Umbilical cord (tissue), 2 donors: ENCODE measurements at places on chromosomes 6 and 20.

DNA sequence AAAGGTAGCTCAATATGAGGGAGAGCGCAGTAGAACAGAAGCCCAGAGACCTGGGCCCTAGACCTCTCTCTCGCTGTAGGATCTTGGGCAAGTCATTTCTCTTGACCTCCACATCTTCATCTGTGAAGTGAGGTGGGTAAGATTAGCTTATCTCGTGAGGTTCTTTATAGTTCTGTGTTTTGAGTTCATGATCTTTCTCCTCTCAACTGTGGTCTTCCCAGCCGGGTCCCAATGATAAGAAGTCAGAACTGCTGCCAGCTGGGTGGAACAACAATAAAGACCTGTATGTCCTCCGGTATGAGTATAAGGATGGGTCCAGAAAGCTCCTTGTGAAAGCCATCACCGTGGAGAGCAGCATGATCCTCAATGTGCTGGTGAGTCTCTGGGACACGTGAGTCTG lies 6.9 kb downstream of the PSMF1 start:
- DNase-seq: no peak

GRCh38 chr20:12762725-12763124 lies 246.0 kb upstream of the SPTLC3 start:
- peak; percentile 28 for DNase-seq

- DNase-seq: no peak
These were observed 529.5 kb downstream of the PRKN start for GRCh38 chr6:162198076-162198475.

DNA sequence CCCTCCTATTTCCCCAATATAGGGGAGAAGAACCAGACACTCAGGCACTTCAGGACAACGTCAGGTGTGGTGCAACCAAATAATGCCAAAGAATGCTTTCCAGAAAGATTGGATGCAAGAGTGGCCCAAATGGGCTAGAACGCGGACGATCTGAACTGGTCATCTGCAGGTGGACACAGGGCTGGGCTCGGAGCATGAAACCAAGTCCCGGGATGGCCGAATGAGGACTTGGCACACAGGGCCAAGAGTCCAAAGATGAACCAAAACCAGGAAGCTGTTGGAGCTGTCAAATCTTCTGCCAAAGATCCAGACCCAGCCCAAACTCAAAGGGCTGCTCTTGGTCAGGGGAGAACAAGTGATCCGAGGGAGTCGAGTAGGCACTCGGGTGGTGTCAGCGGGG lies 143.9 kb upstream of the ARID1B start:
- no peak for DNase-seq

- peak; percentile 75 for DNase-seq
These were observed 26.7 kb upstream of the SRC start for GRCh38 chr20:37319151-37319671.

DNA sequence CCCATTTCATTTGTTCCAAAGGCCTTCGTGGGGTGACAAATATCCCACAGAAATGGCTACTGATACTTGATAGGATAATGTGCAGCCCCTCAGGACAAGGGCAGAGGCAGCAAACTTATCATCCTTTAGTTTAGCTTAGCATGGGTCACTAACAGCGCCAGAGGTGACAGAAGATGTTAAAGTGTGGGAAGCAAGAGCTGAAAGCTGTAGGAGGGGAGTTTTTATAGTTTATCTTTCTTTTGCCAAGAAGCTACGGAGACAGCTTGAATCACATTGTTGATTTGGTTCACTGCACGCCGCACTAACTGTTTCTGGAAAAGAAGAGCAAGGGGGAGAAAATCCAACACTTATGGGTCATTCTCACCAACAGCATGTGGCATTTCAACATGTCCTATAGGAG lies 773.9 kb upstream of the MMS22L start:
- no peak for DNase-seq
